NCI-H146 (cell line): ENCODE measurements at places on chromosomes 6 and 20.
A peak's percentile ranks its signal among the peaks of the same experiment; 100 is the strongest.

DNA sequence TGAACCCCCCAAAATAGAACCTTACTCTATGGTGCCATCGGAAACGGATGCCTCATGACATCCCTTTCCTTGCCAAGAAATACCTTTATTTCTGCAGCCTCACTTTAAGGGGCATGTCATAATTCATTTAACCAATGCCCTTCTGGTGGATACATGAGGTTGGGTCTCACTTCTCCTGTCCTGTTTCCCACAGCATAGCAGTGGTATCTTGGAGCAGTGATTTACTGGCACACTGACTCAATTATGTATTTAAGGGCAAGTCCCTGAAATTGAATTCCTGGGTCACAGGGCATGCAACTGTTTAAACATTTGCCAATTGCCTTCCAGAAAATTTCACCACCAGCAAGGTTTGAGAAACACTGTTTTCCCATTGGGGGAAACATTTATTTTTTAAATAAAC is 639 bp upstream of the LBP start:
- DNase-seq, result no peak

GRCh38 chr20:45796337-45797065 is 4.7 kb downstream of the DNTTIP1 start:
- no peak for DNase-seq

DNA sequence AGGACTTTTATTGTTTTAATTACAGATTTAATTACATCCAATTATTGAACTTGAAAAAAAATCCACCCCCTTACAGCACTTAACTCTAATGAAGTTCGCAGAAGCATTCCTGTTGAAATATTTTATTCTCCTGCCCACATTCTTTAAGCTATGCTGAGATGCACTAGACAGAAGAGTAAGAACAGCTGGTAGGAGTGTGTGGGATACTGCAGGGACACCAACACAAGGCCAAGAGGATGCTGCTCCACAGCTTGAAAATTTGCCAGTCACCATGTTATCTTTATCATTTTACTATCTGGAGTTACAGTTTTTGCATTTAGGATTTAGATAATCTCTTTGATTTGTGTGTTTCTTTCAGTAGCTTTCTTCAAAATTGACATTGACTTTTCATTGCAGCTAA is 180.7 kb downstream of the EPHA7 start:
- DNase-seq, result no peak

DNA sequence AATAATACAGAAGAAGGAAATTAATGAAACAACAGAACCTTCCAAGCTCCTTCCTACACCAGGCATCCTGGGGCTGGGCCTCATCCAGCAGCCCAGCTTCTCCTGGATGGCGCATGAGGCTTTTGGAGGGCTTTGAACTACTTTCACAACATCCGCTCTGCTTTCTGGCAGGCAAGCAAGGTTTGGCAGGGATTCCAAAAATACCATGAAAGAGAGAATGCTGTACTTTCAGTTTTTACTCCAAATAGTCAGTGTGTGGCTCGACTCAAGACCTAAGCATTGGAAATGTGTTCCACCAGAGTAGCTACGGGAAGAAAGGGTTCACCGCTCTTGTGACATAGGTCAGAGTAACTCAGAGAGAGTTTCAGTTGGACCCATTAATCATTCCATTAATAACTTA is 125.4 kb downstream of the OPRM1 start:
- no peak for DNase-seq

GRCh38 chr20:57907131-57908000 is 197.6 kb upstream of the PMEPA1 start:
- no peak for DNase-seq

- DNase-seq, result no peak
Measured at GRCh38 chr6:149405823-149406765, 6.0 kb downstream of the SUMO4 start.

DNA sequence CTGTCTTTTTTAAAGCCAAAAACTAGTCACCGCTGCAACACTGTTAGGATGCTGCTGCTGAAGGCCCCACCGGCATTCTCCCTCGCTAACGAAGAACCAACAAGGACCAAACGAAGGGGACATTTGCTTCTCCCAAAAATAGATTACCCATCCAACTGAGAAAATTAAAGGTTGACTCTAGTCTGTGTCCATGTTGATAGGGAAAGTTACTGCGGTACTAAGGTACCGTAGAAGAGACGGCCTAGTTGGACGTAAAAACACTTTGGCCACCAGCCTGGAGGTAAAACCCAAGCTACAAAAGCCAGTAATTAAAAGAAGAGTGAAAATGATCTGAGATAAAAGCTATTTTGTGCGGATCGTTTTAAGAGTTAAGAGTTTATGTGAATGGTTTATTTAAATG is 11.8 kb upstream of the FOXF2 start:
- no peak for DNase-seq

GRCh38 chr6:116003668-116004067 is 57.0 kb downstream of the FRK start:
- no peak for DNase-seq

GRCh38 chr6:24205020-24205492 is 79.0 kb downstream of the NRSN1 start:
- peak; percentile 50 for DNase-seq

- DNase-seq, result peak; percentile 59
Measured at GRCh38 chr6:22828179-22829062, 259.1 kb downstream of the HDGFL1 start.

- no peak for DNase-seq
Measured at GRCh38 chr6:70336996-70337742, 34.3 kb upstream of the COL9A1 start.

GRCh38 chr20:61907081-61907891 is 158.4 kb downstream of the TAF4 start:
- no peak for DNase-seq

GRCh38 chr20:62617711-62618483 is 24.4 kb upstream of the SLCO4A1 start:
- no peak for DNase-seq

DNA sequence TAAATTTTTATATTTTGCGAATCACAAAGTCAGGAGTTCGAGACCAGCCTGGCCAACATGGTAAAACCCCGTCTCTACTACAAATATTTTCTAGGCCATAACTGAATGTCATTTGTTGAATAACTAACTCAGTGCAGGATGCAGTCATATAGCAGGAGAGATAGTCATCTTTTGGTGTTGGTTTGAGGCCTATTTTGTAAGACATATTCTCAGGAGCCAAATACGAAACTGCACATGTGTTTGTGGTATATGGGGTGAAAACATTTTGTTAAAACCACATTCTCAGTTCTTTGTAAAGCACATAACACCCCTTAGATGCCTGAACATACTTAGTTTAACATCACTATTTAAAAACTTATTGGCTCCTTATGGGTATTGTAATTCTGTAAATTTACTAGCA is 4.7 kb upstream of the ENPP5 start:
- no peak for DNase-seq

- DNase-seq, result no peak
Measured at GRCh38 chr6:37941871-37942270, 122.3 kb downstream of the ZFAND3 start.

- DNase-seq, result no peak
Measured at GRCh38 chr20:51598556-51598955, 56.0 kb upstream of the NFATC2 start.

- no peak for DNase-seq
Measured at GRCh38 chr20:49742948-49743347, 29.3 kb upstream of the B4GALT5 start.

DNA sequence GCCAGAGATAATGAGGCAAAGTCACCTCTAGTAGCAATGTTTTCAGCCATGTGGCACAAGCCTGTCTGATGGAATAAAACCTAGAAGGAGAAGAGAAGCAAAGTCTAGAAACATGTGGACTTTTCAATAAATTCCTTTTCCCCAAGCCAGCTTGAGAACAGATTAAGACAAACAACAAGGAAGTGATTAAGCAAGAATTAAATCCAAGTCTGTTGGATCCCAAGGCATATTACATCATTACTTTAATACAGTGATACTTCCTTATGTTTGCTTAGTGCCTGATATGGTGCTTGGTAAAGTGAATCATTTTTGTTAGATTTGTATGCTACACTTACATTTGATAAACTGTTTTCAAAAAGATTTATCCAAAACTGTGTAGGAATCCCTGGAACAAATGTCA is 260.3 kb upstream of the FAM83B start:
- no peak for DNase-seq
